ENCODE measurements at places on chromosomes 4 and X.

- no peak for DNase-seq
Measured at GRCh38 chrX:42375086-42375485, 402.9 kb downstream of the PPP1R2C start.

DNA sequence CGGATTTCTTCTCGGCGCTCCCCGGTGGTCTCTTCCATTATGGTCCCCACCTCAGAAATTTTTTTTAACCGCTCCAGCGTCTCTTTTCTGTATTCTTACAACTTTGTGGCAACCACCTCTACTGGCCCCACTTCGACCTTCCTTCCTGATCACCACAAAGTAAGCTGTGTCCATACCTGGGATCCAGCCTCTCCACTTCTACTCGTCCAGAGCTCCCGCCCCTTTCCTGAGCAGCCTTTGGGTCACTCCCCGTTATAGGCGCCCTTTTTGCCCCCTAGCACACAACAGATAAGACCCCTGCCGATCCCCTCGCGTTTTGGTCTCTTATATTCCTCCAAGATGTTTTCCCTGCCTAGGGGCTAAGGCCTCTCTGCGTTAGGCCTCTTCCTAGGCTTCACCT lies 557 bp downstream of the PIGG start:
- DNase-seq: no peak

DNA sequence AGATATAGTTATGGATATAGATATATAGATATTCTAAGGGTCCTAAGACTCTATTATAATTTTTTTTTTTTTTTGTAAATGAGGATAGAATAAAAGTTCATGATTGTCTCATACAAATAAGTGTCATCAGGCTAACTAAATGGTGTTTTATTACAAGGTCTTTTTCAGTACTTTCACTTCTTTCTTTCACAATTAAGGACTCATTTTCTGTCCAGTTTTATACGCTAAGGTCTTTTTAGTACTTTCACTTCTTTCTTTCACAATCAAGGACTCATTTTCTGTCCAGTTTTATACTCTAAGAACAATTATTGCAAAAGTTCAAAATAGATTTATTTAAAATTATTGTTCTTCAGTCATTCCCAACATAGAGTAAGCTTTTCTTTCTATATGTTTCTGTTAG lies 32.7 kb downstream of the RUFY3 start:
- no peak for DNase-seq

DNA sequence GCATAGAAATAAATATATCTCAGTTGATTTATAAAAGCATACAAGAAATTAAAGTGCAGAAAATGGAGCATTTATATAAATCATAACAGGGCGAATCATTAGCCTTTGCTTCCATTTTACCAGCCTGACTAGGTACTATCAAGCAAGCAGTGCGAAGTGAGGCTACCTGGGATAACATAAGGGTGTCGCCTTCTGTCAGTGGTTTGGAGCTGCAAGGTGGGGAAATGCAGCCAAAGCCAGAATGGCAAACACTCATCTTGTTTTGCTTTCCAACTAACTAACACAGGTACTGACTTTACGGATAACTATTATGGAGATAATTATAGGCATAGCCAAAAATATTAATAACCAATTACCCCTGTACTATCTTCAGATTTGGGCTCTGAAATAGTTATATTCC lies 1459.8 kb downstream of the RAPGEF2 start:
- no peak for DNase-seq

Data from osteoblast (primary cell).